ENCODE measurements at places on chromosomes 6 and 20.

DNA sequence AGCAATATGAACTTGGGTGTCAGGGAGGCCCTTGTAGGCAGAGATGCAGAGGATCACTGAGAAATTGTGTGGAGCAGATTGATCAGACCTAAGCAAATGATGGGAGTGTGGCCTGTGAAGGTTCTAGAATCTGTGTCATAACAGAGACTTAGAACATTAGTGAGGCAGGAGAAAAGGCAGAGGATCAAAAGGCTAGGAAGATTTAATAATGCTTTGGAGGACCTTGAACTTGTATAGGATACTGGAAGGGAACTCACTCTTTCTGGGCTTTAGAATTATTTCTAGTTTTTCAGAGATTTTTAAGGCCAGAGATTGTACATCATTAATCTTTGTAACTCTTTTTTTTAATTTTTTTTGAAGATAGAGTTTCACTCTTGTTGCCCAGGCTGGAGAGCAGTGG lies at the start of gene TSBP1:
Gene TSBP1, minus strand, starts transcription at position 101 of the 400 bp plus-strand sequence. CDS start 197 bp downstream, outside the sequence.
- no peak for DNase-seq

DNA sequence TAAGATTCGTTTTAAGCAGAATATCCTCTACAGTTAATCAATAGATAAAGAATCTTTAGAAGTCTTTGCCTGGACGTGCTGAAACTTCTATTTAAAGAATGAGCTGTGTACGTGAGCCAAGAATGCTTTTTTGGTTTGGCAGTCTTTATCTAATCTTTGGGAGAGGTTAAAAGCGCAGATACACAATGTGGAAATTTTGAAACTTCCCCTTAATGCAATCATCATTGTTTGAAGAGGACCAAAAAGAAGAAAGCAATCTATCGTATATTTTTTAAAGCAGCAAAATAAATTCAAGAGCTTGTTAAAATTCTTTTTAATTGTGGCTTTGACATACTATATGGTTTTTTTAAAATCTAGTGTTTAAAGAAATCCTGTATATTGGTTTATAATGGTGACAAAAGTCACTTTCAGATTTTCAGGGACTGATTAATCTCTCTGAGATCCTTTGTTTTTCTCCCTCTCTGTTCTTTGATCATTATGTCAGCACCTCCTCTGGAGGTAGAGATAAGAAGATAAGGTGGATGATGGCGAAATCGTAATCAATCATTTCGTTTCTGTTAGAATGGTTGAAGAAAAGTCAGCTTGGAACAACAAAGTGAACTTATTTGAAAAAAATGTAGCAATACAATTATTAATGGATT lies 92.1 kb upstream of the FAM184A start:
- DNase-seq: no peak

DNA sequence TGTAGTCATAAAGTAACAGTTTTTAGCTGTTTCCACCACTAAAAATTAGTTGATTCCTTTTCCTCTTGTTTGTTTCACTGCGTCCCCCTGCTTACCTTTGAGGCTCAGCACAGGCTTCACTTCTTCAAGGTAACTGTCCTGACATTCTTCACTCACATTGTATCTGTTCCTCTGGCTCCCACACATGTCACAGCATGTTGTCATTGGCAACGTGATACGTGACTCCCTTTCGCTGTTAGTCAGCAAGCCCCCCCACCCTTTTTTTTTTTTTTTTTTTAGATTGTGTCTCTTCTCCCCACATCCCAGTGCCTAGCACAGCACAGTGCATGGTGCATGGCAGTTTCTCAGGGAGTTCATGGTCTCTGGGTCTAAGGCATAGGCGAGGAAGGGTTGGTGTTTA lies 13.3 kb downstream of the VAPB start:
- no peak for DNase-seq

- no peak for DNase-seq
Observed at GRCh38 chr20:3461211-3461771, 9.5 kb upstream of the ATRN start.
